NCI-H510A treated with DMSO at 0.1 percent for 48 hours (cell line): ENCODE measurements at places on chromosomes 6 and 20.
A peak's percentile ranks its signal among the peaks of the same experiment; 100 is the strongest.

DNA sequence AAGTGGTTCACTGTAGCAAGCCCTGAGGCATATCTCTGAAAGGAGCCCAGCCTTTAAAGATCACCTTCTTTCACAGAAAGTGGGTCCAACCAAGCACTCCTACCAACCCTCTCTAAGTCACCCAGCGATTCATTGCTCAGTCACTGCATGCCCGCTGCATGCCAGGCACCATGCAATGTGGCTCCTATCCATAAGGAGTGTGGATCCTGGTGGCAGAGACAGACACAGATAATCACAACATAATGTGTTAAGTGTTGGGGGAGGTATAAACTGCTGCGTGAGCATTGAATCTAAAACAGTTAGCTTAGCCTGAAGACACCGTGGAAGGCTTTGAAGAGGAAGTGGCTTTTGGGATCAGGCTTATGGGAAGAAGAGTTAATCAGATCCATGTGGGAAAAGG lies 659.5 kb downstream of the PTPRT start:
- no peak for DNase-seq

DNA sequence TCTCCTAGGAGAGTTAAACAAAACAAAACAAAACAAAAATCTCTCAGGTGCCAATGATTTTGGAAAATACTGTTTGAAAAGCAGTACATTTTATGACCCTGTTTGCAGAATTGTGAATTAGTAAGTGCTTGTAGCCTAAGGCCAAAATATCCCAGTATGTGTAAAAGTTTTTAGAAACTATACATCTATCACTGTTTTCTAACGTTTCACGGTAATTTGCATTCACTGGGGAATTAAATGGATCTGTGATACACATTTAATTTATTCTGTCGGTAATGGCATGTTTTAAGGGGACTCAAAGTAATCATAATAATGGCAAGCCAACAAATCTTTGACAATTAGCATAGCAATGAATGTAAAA lies 95.6 kb upstream of the FAM184A start:
- DNase-seq: no peak

- DNase-seq: no peak
These were observed 493.9 kb upstream of the SOX4 start for GRCh38 chr6:21099338-21100314.

- DNase-seq: no peak
These were observed 13.7 kb upstream of the SLC22A16 start for GRCh38 chr6:110490110-110490509.

- peak; percentile 36 for DNase-seq
These were observed 1.5 kb downstream of the ARID1B start for GRCh38 chr6:156778454-156779205.
